NCI-H69 (cell line): ENCODE measurements at places on chromosomes 6 and 20.
A peak's percentile ranks its signal among the peaks of the same experiment; 100 is the strongest.

- DNase-seq = no peak
Measured at GRCh38 chr20:17557675-17558006, 12.2 kb upstream of the DSTN start.

- no peak for DNase-seq
Measured at GRCh38 chr6:11213422-11214021, 18.9 kb downstream of the NEDD9 start.

- peak; percentile 82 for DNase-seq
Measured at GRCh38 chr6:120378582-120379220, 955.6 kb downstream of the TBC1D32 start.

- peak; percentile 51 for DNase-seq
Measured at GRCh38 chr6:158068893-158069799, 87.5 kb downstream of the SYNJ2 start.

DNA sequence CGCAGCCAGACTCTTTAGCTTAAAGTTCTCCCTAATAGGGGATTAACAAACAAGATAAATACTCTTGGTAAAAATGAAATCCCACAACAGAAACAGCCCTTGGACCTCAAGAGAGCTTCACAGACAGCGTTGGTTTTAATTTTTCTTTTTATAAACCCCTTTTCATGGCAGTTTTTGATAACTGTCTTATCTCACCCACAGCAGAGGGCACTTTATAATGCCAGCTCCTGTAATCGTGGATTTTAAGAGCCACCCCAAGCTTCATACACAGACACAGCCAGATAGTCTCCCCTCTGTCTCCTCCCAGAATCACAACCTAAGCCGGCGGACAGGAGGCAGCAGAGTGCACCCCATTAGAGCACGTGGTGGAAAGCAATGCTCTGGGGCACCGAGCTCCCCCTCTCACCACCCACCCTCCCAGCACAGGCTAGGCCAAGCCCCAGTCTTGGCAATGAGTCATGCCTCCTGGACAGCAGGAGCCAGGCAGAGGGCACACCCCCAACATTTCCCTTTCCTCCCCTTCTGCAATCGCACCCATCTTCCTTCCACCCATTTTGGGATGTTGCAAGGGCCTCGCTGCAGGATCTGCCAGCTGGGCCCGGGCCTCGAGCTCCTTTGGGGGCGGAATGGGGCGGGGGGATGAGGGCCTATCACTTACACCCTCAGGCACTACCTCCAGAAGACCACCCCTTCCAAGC lies 2.4 kb downstream of the JAG1 start:
- DNase-seq = peak; percentile 92

DNA sequence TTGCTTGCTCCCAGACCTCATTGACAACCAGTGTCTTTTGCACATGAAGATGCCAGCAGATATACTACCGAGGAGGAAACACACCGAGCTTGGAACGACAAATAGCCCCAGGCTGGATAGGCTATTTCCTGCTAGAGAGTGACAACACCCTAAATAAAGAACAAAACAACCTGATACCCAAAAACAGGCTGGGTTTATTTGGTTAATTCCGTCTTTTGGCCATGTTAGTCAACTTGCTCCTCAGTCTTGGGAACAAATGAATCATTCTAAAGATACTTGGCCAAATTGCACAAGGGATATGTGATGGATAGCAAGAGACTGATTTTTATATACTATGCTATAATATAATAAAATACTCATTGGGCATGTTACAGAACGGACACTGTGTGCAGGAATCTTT lies 11.5 kb upstream of the MUC22 start:
- DNase-seq = no peak

DNA sequence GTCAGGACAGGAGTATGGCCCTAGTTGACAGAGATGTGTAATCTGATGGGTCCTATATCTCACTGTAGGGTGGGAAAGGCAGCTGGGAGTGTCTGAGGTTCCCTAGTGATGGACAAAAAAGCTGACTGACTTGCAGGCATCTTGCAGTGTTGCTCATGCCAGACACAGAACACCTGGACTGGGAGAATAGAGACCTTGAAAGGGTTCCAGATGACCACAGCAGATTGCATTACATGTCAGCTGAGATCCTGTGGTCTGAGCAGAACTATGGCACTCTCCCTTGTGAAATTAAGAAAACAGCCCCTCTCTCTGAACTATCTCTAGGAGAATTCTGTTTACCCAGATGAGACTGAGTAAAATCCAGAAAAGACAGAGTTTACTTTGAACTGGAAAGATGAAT lies 212.6 kb upstream of the MAN1A1 start:
- no peak for DNase-seq

- no peak for DNase-seq
Measured at GRCh38 chr6:152160346-152160745, 352.9 kb downstream of the ESR1 start.

- DNase-seq = no peak
Measured at GRCh38 chr6:40986364-40986763, 52.7 kb downstream of the UNC5CL start.

- DNase-seq = no peak
Measured at GRCh38 chr20:13909067-13909466, 81.3 kb downstream of the SEL1L2 start.
